ENCODE measurements at places on chromosomes 12 and 14.
A peak's percentile ranks its signal among the peaks of the same experiment; 100 is the strongest.

GRCh38 chr14:70891737-70892136 lies 15.5 kb upstream of the PCNX1 start:
- no peak for DNase-seq

DNA sequence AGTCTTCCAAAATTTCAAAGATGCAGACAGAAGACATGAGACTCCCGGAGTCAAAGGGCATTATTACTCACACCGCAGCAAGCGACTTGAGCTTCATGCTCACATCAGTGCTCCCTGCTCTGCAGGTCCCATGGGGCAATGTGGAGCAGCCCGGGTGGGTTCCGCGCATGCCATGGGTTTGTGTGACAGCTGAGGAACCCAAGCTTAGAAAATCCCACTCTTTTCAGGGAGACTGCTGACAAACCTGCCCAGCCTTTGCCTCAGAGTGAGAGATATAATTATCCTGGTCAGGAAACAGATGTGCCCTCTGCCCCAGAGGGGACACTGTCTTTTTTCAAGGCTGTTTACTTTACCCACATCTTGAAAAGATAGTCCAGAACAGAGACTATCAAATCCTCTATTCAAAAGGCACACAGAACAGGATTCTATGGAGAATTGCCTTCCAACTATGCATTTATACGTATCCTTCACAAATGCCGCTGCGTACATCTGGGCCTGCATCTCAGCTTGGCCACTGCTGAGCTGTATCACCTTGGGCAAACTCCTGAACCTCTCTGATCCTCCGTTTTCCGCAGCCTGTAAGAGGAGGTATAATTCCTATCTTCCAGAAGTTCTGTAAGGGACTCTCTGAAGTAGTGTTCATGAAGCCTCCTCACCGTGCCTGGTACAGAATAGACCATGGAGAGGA lies 16.0 kb downstream of the C14orf132 start:
- DNase-seq, result no peak

GRCh38 chr12:31037931-31038330 lies 35.7 kb upstream of the DDX11 start:
- no peak for DNase-seq

DNA sequence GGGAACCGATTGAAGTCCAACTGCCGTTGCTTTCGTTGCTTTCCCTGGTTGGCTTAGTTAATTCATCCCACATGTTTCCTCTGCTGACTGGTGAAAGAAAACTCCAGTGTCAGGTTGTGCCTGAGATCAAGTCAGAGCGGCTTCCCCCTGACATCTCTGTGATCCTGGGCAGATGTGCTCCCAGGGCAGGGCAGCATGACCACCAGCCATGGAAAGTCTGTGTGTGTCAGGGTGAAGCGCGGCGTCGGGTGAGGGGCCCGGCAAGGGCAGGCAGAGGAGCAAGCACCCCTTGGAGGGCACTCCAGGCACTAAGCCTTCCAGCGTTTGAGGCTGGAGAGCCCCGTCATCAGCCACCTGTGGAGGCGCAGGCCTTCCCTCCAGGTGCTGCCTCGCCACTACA lies 54.5 kb upstream of the IGF1 start:
- DNase-seq, result no peak

DNA sequence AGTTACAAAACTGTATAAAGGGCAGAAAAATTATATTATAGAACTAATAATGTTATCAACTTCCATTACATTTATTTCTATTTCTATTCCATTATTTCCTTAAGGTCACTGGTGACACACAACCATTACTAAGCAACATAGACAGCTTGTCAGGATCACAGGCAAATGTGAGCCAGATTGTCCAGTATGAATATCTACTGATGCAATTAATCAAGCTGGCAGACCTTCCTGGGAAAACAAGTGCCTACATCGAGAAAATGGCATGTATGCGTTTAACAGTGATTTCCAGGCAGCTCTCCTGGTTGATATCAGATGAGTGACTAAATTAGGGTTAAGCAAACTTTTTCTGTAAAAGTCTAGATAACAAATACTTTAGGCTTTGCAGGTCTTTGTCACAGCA lies 36.9 kb upstream of the TSPAN8 start:
- DNase-seq, result no peak

DNA sequence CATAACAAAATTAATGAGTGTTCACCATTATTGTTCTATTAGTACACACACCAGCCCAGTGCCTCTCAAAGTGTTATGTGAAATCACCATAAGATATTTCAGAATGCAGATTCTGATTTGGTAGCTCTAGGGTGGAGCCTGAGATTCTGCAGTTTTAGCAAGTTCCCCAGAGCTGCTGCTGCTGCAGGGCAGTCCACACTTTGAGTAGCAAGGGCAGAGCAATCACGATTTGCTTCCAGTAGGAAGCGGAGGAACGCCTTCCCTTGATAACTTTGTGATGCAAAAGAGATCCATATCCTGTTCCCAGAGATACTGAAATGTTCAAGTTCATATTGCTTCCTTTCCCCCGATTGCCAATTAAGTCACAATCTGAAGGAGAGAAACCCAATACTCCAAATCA lies 57.9 kb downstream of the SLC17A8 start:
- no peak for DNase-seq

DNA sequence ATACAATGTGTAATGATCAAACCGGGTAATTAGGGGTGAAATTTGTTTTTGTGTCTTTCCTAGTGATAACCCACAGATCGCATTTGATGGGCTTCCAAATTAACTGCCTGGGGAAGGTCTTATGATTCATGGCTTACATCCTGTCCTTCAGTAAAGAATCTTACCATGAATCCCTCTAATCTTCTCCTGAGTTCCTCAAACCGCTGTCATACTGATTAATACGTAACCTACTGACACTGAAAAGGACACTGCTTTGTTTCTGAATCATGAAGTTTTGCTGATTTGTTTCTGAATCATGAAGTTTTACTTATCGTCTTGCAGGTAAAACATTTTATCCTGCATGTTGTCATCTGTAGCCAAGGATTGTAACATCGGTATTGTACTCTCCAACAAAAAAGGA lies 52.0 kb upstream of the CRY1 start:
- DNase-seq, result no peak

DNA sequence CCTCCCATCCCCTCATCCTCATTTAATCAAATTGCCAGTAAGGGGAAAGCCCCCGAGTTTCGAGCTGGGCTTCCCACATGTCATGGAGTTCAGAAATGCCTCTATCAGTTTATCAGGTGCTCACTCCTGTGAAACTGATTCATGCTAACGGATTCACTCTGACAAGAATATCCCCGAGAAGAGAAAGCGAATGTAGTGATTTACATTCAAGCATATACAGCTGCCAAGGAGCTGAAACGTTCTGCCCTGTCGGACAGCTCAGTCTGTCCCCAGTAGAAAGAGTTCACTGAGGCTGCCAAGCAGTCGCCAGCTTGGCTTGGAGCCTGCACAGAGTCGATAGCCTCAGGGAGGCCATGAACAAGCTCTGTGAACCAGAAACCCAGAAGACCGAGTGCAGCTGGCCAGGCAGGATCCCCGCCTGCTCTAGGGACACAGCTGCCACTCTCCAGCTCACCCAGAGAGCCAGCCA lies 88.4 kb downstream of the TMCC3 start:
- DNase-seq, result no peak

DNA sequence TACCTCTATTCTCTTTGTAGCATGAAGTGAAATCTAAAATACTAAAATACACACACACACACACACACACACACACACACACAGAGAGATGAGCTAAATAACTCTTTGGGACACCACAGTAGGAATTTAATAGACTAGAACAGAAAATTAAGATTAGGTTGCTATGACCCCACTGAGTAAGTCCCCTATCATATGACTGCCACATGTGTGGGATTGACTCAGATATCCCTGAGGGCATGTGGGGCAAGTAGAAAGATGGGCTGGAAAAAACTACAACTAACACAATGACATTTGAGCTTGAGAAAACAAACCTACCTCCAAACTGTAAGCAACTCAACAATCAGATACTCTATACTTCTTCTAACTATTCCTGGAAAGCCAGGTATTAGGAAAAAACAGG lies 27.0 kb downstream of the SLC25A21 start:
- peak; percentile 26 for DNase-seq

- DNase-seq, result no peak
Observed at GRCh38 chr12:23831739-23832138, 117.7 kb downstream of the SOX5 start.

DNA sequence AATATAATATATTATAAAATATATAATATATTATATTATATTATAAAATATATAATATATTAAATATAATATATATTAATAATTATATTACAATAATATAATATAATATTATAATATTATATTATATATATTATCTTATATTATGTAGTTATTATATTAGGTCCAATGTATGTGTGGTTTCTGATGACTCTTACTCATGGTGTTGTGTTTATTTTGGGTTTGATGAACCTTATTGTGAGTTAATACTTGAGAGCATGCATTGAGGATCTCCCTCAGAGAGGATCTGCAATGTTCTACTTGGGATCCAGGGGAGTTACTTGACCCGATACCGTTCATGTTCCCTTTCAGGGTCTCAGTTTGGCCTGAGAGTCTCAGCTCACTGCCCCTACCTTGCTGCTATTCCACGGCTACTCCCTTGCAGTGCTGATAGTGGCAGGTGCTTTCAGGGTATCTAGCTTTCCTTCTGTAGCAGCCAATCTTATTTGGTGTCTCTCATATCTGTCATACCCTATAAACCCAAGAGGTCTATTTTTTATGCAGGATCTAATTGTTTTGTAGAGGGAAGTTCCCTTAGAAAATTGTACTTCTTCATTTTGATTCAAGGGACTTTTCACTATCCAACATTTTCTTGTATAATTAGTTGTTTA lies 89.1 kb upstream of the ZDHHC17 start:
- no peak for DNase-seq

DNA sequence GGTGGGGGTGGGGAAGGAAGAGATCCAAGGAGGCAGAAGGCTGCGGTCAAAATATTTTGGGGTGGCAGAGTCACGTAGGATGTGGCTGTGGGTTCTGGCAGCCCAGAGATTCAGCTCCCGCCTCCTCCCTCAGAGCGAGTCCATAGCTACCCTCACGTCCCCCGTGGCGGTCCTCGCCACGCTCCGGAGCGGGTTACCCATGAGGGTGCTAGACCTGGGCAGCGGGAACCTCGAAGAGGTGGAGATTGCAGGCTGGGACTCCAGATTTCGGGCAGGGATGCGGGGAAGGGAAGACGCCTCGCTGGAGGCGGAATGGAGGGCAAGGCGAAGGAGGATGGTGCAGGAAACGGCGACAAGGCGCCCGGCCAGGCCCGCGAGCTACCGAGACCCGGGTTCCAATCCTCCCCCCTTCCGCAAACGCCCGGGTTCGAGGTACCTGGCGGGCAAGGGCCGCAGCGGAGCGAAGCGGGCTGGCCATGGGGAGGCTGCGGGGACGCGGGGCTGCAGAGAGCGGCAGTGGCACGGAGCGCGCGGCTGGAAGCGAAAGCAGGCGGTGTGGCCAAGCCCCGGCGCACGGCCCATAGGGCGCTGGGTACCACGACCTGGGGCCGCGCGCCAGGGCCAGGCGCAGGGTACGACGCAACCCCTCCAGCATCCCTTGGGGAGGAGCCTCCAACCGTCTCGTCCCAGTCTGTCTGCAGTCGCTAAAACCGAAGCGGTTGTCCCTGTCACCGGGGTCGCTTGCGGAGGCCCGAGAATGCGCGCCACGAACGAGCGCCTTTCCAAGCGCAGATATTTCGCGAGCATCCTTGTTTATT lies 46.2 kb downstream of the BCAT1 start:
- no peak for DNase-seq

DNA sequence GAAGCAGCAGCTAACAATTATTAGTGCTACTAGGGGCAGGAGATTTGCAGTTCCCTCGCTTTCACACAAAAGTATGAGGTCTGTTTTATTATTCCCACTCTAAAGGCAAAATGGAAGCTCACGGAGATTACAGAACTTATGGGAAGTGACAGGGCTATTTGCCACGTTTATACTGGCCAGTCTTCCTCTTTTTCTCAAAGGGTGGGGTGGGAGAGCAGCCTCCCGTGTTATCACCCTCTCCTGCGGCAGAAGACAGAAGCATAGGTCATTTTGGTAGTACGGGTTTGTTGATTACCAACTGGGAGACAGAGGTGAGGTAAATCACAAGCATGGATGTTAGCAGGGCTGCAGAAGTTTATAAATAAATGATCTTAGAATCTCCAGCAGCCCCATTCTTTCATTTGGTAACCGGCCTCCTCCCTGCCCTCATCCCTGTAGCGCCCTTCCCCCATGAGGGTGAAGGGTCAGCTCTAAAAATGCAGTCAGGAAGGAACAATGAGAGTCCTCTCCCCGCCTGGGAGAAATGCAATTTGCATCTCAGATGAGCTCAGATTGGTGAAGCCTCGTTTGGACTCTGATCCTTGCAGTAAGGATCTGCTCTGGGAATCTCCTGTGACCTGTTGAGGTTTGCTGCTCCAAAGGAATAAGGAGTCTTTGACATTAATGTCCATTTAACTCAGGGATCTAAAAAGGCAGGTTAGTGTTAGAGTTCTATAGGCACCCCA lies 44.7 kb upstream of the SINHCAF start:
- no peak for DNase-seq

DNA sequence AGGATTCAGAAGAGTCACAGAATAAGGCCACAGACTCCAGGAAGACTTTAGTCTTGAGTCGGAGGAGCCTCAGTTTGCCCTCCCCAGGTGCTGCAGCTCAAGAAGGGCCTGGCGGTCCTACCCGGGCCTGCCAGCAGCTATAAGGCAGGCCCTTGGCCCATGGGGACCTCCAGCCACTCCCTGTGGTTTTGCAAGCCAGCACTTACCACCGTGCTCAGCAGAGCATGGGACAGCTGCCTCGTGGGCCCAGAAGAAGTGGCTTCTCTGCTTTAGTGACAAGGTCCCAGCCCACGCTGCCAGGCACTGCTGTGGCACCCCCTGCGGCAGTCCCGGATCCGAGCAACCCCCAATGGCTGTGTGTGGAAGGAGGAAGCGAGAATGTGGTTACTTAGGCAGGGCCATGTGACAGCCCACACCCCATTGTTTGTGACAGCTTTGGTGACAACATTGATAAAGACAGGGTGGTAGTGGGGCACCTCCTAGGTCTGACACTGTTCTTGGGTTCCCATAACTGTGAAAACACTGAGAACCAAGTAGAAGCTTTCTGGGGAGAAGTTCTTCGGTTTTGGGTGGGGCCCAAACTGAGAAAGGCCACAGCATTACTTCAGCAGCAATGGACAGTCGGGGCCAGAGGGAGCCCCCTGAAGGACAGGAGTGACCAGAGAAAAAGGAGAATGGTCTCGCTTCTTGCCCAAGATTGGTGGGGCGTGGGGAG lies at the start of gene SELPLG:
TSS of gene SELPLG (minus strand) at position 361 of the 715 bp plus-strand sequence. CDS start 9,587 bp downstream, outside the sequence.
- DNase-seq, result no peak

DNA sequence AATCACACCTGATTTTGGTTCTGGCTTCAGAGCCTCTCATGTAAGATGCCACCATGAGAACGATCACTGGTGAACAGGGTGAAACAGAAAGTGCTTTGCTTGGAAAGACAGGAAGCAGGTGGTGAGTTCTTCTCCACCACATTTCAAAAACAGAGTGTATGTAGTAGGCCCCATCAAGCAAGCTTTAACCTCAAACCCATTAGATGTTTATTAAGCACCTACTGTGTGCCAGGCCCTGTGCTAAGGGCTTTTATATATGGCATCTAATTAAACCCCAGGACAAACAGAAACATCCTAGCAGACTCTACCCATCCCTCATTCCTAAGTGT lies 47.8 kb upstream of the MED13L start:
- no peak for DNase-seq

GRCh38 chr12:79764641-79765040 lies 73.9 kb upstream of the PAWR start:
- no peak for DNase-seq
